ENCODE measurements at places on chromosomes 6 and 20. TPM values are rescaled to one million over a fixed set of nuclear protein-coding genes. Genes with fewer than 3 reads are reported as not detected.

DNA sequence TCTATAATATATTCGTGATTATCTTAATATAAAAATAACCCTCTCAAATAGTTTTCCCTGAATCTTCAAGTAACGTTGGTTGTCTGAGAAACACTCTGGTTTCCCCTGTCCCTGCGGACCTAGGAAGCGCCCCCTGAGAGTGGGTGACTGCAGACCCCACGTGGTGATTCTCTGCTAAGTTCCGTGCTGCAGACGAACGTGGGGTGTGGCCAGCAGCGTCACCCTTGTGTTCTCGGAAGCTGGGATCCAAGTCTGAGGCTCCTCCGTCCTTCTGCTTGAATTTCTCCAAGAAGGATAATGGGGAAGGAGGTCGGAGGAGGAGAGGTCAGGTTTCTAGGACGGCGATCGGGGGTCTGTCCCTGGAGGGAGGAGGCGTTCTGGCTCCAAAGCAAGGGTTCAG is 16.6 kb upstream of the MAP1LC3A start:
- H3K4me3 ChIP-seq, result no peak overlapping the region
- H3K4me1 ChIP-seq, result peaks cover 4% of the 10 kb centered on the region
- no peaks in the 10 kb centered on the region for H3K27me3 ChIP-seq
- H3K36me3 ChIP-seq, result peaks cover 50% of the 10 kb centered on the region
- no peak overlapping the region for H3K27ac ChIP-seq
- DNase-seq, result no peak

DNA sequence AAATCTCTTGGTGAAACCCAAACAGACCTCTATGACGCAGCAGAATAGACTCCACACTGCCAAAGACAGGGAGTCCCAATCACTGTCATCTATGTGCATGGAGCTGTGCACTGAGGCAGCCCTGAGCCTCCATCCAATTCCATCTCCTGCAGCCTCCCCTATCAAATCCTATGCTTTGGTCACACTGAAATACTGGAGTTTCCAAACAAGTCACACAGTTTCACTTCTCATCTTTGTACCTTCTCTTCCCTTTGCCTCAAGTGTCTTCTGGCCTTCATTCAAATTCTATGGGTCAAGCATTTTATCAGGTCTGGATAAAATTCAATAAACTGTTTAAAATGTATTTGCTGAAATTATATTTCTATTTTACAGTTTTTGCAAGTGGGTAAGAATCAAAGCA is 38.5 kb downstream of the FBXL4 start:
- peaks cover 3% of the 10 kb centered on the region for H3K36me3 ChIP-seq
- no peaks in the 10 kb centered on the region for H3K4me1 ChIP-seq
- DNase-seq, result no peak
- no peak overlapping the region for H3K27ac ChIP-seq
- no peak overlapping the region for H3K4me3 ChIP-seq

The PCK1 gene
- 0.13 TPM for total RNA-seq

DNA sequence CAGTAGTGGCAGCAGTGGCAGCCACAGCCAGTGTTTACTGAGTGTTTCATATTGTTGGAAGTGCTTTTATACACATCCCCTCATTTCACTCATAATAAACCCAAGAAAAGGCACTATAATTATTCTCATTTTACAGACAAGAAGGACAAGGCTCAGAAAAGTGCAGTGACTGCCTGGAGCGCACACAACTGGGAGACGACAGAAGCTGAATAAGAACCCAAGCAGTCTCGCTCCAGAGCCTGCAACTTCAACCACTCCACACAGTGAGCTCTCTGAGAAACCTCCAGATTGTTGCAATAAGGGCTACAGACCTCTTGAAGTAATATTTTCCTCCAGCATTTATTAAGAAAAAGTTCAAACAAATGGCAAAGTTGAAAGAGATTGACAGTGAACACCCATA is 76.9 kb downstream of the PLCG1 start:
- DNase-seq, result no peak
- no peaks in the 10 kb centered on the region for H3K27me3 ChIP-seq
- H3K4me1 ChIP-seq, result peaks cover 2% of the 10 kb centered on the region
- no peak overlapping the region for H3K4me3 ChIP-seq
- H3K36me3 ChIP-seq, result no peaks in the 10 kb centered on the region

The THBD gene
- total RNA-seq, result 5.1 TPM

The KIF25 gene
- total RNA-seq, result 1.8 TPM

DNA sequence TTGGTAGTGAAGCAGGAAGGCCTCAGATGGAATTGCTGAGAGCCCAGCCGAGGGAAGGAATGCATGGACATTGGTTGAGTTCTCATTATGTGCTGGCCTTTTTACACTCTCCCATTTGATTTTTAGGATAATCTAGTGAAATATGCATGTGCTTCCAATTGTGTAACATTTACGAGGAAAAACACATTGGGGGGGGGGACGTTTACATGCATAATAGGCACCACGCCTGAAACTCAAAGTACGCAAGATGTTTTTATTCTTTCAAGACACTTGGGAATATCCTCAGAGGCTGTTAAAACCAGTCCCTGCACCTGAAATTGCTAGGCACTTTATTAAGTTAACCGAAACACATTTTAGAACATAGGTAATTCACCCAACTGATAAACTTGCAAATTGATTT is 118.5 kb upstream of the CDH4 start:
- H3K4me1 ChIP-seq, result peaks cover 26% of the 10 kb centered on the region
- no peaks in the 10 kb centered on the region for H3K36me3 ChIP-seq
- no peak overlapping the region for H3K4me3 ChIP-seq
- H3K27me3 ChIP-seq, result peaks cover 3% of the 10 kb centered on the region
- DNase-seq, result no peak
- H3K27ac ChIP-seq, result no peak overlapping the region

DNA sequence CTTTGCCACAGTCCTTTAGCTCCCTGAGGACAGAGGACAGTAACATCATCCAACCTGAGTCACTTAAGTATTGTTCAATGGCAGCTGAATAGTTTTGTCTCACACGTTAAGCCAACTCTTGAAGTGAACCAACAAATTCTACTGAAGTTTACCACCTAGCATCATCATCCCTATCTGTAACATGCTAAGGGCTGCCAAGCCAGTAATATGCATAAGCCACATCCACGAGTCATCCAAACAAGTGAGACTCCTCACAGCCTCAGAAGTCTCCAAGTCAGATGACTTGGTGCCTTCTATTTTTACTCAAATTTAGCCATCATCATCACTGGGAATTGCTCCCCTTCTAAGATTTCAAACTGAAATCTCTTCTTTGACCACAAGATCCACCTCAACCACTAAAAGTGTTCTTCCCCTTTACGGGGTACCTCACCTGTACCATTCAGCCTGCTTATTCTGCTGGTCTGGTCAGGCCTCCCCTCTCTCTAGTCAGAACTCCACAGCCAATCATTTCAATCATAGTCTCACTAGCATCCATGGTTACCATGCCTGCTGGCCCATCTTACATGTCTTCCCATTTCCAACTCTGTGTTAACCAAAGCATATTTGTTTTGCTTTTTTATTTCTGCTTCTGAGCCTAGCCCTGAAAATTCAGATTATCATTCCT is 73.7 kb downstream of the DTNBP1 start:
- no peak for DNase-seq
- no peak overlapping the region for H3K4me3 ChIP-seq
- H3K36me3 ChIP-seq, result no peaks in the 10 kb centered on the region
- H3K27ac ChIP-seq, result no peak overlapping the region
- no peaks in the 10 kb centered on the region for H3K27me3 ChIP-seq
- no peaks in the 10 kb centered on the region for H3K4me1 ChIP-seq

DNA sequence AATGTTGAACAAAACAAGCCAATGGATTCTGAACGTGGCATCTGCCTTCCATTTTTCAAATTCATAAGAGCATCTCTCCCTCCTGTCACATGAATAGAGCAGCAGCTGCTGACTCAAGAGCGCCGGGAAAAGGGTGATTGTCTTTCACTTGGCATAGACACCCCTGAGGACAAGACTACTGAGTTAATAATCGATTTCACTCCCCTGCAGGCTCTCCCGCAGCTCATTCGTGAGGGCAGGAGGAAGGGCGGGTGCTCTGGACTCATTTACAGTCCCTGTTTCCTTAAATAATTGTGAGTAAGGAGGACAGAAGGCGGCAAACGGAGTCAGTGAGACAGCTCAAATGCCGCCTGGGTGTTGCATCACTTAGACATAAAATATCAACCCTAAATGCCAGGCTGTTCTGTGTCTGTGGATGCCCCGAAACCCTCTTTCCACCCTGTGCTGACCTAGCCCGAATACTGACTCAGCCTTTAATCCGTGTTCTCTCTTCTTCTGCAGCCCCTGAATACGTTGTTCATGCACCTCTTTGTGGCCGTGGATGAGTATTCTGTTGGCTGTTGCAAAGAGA is 21.6 kb downstream of the CFAP61 start:
- no peaks in the 10 kb centered on the region for H3K36me3 ChIP-seq
- no peak overlapping the region for H3K4me3 ChIP-seq
- H3K27ac ChIP-seq, result peak overlapping the region; percentile 25
- H3K27me3 ChIP-seq, result peaks cover 2% of the 10 kb centered on the region

The RPL7L1 gene
- 78.6 TPM for total RNA-seq

DNA sequence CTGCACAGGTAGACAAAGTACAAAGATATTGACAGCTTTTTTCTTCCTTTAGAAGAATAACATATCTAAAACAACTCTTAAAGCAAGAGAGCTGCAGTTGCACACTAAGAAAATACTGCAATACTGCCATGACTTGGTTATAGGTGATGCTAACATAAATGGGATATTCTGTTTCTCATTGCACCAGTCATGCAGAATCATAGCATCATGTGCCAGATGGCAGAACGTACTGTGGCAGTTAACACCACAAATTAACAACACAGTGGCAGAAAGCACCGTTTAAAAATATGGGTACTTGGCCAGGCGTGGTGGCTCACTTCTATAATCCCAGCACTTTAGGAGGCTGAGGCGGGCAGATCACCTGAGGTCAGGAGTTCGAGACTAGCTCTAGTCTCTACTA is 7.4 kb downstream of the ASXL1 start:
- no peak overlapping the region for H3K4me3 ChIP-seq
- H3K36me3 ChIP-seq, result peaks cover 12% of the 10 kb centered on the region

The MYB gene
- 0.40 TPM for total RNA-seq

- H3K4me1 ChIP-seq, result peaks cover 7% of the 10 kb centered on the region
- peak; percentile 68 for DNase-seq
- H3K27ac ChIP-seq, result peak overlapping the region; percentile 45
- H3K4me3 ChIP-seq, result no peak overlapping the region
- peaks cover 20% of the 10 kb centered on the region for H3K36me3 ChIP-seq
- no peaks in the 10 kb centered on the region for H3K27me3 ChIP-seq
Measured at GRCh38 chr6:157912326-157912725, 69.3 kb upstream of the SYNJ2 start.

The MTFR2 gene
- 0.58 TPM for total RNA-seq

- no peak overlapping the region for H3K4me3 ChIP-seq
- DNase-seq, result no peak
- no peaks in the 10 kb centered on the region for H3K36me3 ChIP-seq
- no peaks in the 10 kb centered on the region for H3K27me3 ChIP-seq
- H3K27ac ChIP-seq, result no peak overlapping the region
- no peaks in the 10 kb centered on the region for H3K4me1 ChIP-seq
Measured at GRCh38 chr20:60815656-60816055, 436.4 kb upstream of the CDH4 start.

- H3K4me1 ChIP-seq, result peaks cover 16% of the 10 kb centered on the region
- H3K4me3 ChIP-seq, result no peak overlapping the region
- H3K27ac ChIP-seq, result no peak overlapping the region
- peaks cover 15% of the 10 kb centered on the region for H3K36me3 ChIP-seq
Measured at GRCh38 chr6:108661430-108661829, 100.7 kb downstream of the FOXO3 start.

DNA sequence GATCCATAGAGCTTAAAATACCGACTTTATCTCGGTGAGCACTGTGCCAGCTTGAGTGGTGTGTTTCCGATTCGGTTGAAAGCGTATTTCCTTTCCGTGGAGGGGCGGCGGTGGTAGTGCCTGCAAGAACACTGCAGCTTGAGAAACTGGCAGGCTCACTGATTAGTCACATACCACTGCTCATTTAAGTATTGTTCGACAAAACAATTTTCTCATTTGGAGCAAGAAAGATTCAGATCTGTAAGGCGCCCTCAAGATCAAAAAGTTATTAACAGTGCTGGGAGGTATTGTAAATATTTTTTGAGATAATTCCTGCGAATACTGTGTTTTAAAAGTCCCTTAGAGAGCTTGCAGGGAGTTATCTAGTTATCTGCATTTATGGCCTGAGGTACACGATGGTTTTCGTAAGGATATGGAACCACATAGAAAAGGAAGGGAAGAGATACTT is 1.3 kb downstream of the MAPK14 start:
- no peaks in the 10 kb centered on the region for H3K36me3 ChIP-seq
- peak overlapping the region; percentile 73 for H3K4me3 ChIP-seq
- peak overlapping the region; percentile 79 for H3K27ac ChIP-seq
- DNase-seq, result peak; percentile 74

DNA sequence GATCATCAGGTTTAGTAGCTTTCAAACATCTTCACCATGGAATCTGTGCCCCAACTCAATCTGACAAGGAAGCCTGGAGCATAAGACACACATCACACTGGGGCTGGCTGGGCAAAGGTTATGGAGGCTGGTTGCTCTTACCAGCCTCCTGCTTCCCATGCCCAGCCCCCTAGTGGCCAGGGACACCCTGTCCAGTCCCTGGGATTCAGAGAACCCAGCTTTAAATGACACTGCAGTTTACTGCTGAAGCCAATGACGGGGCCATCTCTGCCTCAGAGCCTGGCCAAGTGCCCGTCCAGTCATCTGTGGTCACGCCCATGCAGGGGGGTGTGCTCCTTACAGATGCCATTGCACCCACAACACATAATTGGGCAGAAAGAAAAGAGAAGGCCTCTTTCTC is 272.9 kb downstream of the SMOC2 start:
- no peak overlapping the region for H3K4me3 ChIP-seq
- no peaks in the 10 kb centered on the region for H3K36me3 ChIP-seq
- H3K4me1 ChIP-seq, result peaks cover 3% of the 10 kb centered on the region
- H3K27ac ChIP-seq, result no peak overlapping the region
- H3K27me3 ChIP-seq, result peaks cover 6% of the 10 kb centered on the region

- H3K27ac ChIP-seq, result no peak overlapping the region
- H3K4me3 ChIP-seq, result no peak overlapping the region
- no peak for DNase-seq
- no peaks in the 10 kb centered on the region for H3K27me3 ChIP-seq
- H3K36me3 ChIP-seq, result peaks cover 4% of the 10 kb centered on the region
- H3K4me1 ChIP-seq, result peaks cover 5% of the 10 kb centered on the region
Measured at GRCh38 chr6:155155787-155156447, 107.9 kb upstream of the CLDN20 start.

The OR2B6 gene
- 0.09 TPM for total RNA-seq

GRCh38 chr6:12020187-12020791 is 8.2 kb downstream of the HIVEP1 start:
- H3K27ac ChIP-seq, result no peak overlapping the region
- H3K27me3 ChIP-seq, result no peaks in the 10 kb centered on the region
- DNase-seq, result peak; percentile 33
- H3K4me3 ChIP-seq, result no peak overlapping the region

- H3K36me3 ChIP-seq, result no peaks in the 10 kb centered on the region
- peaks cover 17% of the 10 kb centered on the region for H3K27me3 ChIP-seq
- H3K27ac ChIP-seq, result peak overlapping the region; percentile 67
- peak; percentile 55 for DNase-seq
Measured at GRCh38 chr20:62539198-62540045, 63.6 kb upstream of the GATA5 start.

DNA sequence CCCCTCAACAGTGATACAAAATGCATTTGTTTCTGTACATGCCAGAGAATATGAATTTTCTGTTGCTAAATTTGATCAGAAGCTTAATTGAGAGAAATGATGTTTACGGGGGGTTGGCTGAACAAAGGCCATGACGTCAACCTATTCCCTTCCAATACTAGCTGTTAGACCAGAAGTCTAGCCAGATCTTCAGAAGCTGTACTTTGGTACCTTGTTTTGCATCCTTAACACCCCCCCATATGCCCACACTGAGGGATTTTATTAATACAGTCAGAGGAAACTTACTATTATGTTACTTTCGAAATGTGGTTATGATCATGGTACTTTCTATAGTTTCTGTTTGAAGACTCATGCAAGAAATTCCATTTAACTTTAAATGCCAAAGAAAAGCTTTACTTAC is 3.1 kb downstream of the NCOA7 start:
- no peaks in the 10 kb centered on the region for H3K27me3 ChIP-seq
- no peaks in the 10 kb centered on the region for H3K36me3 ChIP-seq
- DNase-seq, result no peak
- no peak overlapping the region for H3K4me3 ChIP-seq
- H3K4me1 ChIP-seq, result peaks cover 10% of the 10 kb centered on the region
- H3K27ac ChIP-seq, result no peak overlapping the region

Data from muscle of leg (tissue), 16 donors.